ENCODE measurements at places on chromosomes 5 and 9.

DNA sequence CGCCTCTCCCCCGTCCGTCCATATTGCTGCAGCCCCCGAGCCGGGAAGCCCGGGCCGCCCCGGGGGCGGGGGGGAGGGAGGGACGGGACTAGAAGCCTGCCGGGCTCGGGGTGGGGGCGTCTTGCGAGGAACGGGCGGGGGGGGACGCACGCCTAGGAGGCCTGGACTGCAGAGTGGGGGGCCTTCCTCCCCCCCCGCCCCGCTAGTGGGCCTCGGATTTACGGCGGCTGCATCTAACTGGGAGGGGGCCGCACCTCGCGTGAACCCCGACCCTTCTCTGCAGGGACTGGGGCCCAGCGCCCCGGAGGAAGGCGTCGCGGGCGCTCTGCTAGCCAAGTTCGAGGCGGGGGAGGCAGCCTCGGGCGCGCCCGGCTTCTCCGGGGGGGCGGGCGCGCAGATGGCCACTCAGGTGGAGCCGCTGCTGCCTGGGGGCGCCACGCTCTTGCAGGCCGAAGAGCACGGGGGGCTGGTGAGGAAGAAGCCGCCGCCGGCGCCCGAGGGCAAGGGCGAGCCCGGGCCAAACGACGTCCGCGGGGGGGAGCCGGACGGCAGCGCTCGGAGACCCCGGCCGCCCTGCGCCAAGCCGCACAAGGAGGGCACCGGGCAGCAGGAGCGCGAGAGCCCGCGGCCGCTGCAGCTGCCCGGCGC is at the start of gene LARP1:
TSS of gene LARP1 (plus strand) at position 17 of the 648 bp plus-strand sequence. CDS start at position 398, 381 bp downstream.
- no peak for DNase-seq

DNA sequence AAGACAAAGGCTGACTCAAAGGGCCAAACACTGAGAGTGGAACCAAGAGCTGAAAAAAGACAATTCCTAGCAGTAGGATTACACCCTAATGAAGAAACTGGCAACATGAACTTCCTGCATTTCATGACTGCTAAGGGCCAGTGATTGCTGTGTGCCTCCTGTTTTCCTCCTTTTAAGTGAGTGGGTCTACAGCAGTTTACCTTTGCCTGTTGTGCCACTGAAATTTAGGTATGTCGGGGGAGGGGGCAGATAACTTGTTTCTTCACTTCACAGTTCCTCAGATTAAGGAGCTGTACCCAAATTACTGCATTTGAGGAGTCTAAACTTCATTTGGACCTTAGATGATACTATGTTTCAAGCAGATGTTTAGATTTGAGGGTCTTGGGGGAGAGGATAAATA is 191.7 kb downstream of the MCTP1 start:
- no peak for DNase-seq

DNA sequence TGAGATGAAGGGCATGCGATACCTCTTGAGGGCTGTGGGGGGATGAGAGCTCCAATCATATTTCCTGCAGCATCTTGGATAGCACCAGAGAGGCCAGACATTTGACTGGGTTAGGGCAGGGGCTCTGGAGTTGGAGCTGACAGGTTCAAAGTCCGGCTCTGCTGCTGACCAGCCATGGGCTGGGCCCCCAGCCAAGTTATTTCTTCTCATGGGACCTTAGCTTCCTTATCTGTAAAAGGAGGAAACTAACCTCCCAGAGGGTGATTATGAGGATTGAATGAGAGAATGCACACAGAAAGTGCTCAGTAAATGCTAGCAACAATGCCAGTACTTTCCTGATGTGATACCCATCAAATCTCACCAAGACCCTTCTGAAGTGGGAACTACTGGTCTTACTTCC is 65.2 kb upstream of the SLC25A51 start:
- no peak for DNase-seq

DNA sequence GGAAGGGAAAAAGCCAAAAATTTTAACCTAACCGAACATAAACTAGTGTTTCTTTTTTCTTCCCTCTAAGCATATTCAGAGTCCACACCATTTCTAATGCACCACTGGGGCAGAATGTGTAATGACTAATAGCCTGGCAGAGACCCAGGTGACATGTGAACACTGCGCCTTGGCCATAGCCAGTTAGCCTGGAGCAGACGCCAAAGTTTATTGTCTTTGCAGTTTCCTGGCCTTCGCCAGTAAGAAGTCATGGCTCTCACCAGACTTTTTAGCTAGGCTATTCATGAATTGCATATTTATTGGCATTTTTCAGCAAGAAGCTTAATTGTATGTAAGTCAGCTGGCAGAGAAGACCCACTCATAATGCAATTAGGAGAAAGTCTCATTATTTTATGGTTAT is 182.8 kb upstream of the SLC27A6 start:
- no peak for DNase-seq

DNA sequence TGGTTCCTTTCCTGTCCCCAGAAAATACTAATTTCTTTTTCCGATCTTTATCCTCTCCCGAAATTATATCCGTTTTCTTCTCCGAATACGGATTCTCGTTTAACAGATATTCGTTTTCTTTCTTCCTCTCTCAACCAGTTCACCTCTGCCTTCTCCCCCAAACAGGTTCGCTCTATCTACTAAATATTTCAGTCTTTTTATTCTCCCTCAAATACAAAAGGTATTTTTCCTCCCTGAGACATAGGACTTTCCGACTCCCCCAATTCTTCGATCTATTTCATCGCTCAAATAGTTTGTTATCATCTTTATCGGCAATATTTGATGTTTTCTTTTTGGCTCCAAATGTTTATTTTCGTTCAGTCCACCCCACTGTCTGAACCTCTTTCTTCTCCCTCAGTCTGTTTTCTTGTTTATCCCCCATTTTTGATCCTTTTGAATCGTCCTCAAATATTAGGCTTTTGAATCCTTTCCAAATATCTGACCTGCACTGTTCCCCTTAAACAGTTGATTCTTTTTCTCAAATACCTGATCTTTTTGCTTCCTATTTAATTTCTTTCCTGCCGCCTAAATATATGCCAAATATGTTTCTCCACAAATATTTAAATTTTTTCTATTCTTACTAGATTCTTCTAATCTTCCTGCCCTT is 4.4 kb downstream of the PITX1 start:
- no peak for DNase-seq

DNA sequence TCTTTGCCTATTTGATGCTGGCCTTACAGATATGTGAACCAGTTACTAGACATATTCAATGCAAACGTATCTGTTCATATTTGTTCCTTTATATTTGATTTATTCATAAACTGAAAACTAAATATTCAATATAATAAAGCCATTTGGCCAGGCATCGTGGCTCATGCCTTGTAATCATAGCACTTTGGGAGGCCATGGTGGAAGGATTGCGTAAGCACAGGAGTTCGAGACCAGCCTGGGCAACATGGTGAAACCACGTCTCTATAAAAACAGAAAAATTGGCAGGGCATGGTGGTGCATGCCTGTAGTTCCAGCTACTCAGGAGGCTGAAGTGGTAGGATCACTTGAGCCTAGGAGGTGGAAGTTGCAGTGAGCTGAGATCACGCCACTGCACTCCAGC is 49.2 kb upstream of the CTNNAL1 start:
- DNase-seq, result no peak

DNA sequence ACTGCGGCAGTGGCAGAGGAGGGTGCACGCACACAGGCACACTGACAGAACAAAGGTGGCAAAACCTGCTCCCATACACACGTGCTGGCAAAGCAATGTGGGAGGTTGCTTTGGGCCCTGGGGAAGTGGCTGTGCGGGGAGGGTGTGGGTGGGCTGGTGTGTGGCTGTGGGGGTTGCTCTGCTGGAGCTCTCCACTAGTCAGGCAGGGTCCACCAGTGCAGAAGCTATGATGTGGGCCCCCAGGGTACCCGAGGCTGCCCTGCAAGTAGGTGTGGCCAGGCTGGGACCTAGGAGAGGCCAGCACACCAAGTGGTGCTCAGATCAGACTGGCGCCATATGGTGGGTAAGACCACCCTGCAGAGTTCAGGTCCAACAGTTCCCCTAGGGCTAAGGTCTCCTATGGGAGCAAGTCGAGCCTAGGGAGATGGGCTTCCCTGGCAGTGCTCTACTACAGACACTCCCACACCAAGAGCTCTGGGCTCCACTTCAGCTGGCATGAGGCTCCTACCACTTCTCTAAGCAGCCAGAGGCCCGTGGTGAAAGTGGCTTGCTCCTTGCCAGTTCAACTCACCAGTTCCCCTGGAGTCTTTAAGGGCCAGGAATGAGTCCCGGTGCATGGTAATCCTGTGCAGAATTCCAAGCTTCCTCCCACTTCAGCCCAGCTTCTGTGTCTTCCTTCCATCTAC is 46.2 kb upstream of the IFNE start:
- no peak for DNase-seq

- no peak for DNase-seq
These were observed 4.8 kb upstream of the DPM2 start for GRCh38 chr9:127942216-127943010.

- DNase-seq, result no peak
These were observed 158.6 kb upstream of the GNA14 start for GRCh38 chr9:77806741-77807140.

DNA sequence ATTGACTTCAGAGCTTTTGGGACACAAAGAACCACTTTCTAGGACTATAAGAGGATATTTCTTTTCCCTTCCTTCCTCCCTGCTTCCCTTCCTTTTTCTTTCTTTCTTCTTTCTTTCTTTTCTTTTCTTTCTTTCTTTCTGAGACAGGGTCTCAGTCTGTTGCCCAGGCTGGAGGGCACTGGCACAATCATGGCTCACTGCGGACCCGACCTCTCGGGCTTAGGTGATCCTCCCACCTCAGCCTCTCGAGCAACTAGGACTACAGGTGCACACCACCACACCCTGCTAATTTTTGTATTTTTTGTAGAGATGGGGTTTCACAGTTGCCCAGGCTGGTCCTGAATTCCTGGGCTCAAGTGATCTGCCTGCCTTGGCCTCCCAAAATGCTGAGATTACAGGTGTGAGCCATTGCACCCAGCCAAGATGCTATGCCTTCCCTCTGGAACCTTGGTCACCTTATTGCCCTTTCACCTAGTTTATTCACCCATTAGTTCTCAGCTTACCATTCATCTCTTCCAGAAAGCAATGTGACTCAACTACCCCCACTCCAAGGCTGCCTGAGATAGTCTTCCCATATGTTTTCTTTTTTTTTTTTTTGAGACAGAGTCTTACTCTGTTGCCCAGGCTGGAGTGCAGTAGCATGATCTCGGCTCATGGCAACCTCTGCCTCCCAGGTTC is 10.1 kb downstream of the PLIN2 start:
- no peak for DNase-seq

GRCh38 chr5:151924564-151925301 is at the start of gene GLRA1:
Gene GLRA1, minus strand, starts transcription at chr5:151924851. Its CDS starts 302 bp downstream, at chr5:151924549.
- peak; percentile 53 for DNase-seq

Data from activated naive CD4-positive, alpha-beta T cell treated with anti-CD3 and anti-CD28 coated beads, Interleukin-2, amount 50 U/mL, for 16 hours (primary cell).